Urothelium cell line (cell line): ENCODE measurements at places on chromosomes 16 and 17.

- no peak for DNase-seq
Measured at GRCh38 chr16:20735490-20735889, 6.1 kb downstream of the THUMPD1 start.

DNA sequence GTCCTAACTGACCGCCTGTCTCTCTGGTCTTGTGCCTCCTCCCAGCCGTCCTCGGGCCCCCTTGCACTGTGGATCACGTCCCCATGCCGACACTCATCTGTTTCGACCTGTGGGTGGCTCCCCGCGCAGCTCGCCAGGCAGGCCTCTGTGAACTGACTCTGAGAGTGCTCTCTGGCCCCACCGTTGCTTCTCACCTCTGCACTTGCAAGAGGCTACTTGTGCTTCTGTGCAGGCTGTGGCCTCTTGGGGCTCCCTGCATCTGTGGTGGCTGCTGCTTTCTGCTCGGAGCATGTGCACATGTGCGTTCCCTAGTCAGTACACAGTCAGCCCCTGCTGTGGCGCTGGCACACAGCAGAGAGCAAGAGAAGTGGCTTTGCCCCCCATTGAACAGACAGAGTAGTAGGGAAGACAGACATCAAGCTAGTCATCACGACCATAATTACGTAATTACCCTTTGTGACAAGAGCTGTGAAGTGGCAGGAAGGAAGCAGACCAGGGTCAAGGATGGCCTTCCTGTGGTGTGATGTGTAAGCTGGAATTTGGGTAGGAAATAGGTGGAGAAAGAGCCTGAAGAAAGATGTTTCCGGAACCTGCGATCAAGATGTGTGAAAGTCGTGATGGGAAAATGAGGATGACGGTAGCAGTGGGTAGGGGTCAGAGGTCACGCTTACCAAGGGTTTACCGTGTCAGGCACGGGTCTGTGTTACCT, 256.0 kb upstream of the CACNG5 start:
- no peak for DNase-seq

DNA sequence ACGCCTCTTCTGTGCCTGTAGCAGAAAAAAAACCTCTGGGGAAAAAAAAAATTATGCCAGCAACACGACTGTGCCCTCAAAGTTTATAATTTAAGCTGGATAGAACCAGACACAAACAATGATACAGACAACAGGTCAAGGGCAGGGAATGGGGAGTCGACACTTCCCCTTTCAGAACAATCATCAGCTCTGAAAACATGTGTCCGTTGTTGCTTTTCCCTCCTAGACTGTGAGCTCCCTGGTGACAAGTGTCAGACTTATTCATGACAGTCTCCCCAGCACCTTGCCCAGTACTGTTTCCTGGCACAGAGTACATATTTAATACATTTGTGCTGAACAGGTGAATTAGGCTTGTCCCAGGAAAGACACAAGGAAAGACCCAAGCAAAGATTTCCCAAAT, 178.3 kb downstream of the SOX9 start:
- DNase-seq = no peak

- DNase-seq = no peak
Measured at GRCh38 chr17:70947636-70948565, 778.6 kb downstream of the KCNJ2 start.

DNA sequence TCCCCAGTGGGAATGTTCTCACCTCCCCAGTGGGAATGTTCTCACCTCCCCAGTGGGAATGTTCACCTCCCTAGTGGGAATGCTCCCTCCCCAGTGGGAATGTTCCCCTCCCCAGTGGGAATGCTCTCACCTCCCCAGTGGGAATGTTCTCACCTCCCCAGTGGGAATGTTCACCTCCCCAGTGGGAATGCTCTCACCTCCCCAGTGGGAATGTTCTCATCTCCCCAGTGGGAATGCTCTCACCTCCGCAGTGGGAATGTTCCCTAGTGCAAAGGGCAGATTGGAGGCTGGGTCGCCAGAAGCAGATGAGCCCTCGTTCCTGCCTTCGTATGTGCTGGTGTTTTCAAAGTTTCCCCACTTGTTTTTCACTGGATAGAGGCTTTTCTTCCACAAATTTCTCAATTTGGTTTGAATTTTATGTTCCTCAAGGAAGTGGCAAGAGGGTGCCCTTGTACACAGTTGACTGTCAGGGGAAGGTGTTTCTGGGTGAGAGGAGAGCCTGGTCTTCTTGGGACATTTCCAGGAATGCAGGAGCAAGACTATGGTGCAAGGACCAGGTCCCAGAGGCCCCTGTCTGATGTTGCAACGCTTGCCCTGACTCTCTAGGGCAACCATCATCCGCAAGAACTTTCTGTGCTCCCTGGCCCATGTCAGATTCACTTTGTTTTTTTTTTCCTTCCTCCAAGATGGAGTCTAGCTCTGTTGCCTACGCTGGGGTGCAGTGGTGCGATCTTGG, 34.0 kb downstream of the TRARG1 start:
- no peak for DNase-seq
